Left hindlimb (tissue), 1 donor: ENCODE measurements at places on chromosomes 7 and 10.

- DNase-seq, result no peak
These were observed 29.0 kb downstream of the GSTO2 start for GRCh38 chr10:104297697-104298660.

GRCh38 chr7:139741239-139741638 lies 36.6 kb downstream of the HIPK2 start:
- no peak for DNase-seq

GRCh38 chr7:115988401-115988800 lies 42.2 kb downstream of the TFEC start:
- no peak for DNase-seq

GRCh38 chr7:95330204-95330960 lies 6.0 kb upstream of the PON1 start:
- DNase-seq, result no peak

GRCh38 chr7:149599636-149600206 lies 102.1 kb upstream of the ZNF746 start:
- no peak for DNase-seq

DNA sequence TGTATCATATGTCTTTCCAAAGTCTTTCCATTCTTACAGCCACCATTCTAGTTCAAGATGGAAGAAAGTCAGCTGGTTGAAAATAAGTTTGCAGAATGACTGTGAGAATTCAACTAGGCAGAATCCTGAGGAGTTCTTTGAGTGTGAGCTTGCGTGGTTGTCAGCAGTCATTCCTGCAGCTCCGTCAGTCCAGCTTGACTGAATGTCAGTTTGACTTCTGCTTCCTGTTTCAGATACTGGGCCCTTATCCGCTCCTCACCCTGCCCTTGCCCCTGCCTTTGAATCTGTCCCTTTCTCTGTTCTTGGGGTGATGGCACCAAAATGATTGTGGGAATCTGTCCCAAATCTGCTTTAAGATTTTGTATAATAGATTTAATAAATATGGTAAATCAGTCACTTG lies 27.8 kb downstream of the SLC26A5 start:
- no peak for DNase-seq

DNA sequence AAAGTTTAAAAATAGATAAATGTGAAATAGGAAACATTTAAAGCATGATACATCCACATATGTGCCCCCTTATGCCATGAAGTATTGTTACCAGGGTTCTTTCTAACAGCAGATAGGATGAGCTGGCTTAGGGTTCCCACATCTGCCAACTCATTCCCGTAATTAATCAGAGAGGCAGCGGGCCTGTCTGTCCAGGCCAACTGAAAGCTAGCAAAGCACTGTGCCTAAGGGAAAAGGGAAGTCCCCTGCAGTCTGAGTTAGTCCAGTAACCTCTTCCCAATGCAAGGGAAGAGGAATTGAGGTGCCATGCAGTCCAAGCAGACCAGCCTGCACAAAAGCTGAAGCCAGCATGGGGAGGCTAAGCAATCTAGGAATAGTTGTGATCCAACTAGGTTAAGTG lies 18.3 kb upstream of the ZC3HAV1L start:
- DNase-seq, result no peak

GRCh38 chr10:96125142-96125515 lies 5.0 kb upstream of the ZNF518A start:
- DNase-seq, result no peak

DNA sequence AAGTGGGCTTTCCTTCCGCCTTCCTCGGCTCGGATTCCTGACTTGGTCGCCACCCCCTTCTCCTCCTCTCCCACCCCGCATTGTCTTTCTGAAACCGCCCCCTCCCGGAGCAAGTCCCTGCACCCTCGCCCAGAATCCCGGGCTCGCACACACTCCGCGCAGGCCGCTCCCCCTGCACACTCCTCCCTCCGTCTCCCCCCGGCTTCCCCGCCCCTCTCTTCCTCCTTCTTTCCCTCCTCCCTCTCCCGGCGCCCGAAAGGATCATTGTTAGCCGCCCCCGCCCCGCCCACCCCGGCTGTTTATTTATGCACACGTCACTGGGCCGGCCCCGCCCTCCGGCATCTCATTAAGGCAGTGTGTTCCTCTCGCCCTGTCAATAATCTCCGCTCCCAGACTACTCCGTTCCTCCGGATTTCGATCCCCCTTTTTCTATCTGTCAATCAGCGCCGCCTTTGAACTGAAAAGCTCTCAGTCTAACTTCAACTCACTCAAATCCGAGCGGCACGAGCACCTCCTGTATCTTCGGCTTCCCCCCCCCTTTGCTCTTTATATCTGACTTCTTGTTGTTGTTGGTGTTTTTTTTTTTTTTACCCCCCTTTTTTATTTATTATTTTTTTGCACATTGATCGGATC lies at the start of gene TCF7L2:
Gene TCF7L2 (plus strand): TSS at position 373 of the 633 bp plus-strand sequence. CDS start 510 bp downstream, outside the sequence.
- peak; percentile 99 for DNase-seq

DNA sequence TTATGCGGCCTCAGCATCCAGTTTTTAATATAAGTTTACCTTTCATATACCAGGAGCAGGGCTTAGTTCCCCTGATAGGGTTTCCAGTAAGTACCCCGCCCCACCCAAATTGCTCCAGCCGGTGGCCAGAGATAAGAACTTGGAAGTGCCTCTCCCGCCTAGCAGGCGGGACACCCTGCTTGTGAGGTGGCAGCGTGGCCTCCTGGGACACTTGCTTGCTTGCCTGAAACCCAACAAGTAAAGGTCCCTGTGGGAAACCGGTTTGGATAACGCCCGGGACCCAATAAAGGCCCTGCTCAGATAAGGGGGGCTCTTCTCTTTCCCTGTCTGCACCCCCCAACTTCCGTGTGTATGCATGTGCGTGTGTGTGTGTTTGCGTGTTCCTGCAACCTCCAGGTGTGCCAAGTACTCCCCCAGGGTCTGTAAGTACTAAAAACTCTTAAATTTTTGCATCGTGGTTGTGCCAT lies 154.3 kb downstream of the ARHGAP21 start:
- no peak for DNase-seq

GRCh38 chr7:46932676-46933424 lies 649.1 kb downstream of the TNS3 start:
- no peak for DNase-seq

DNA sequence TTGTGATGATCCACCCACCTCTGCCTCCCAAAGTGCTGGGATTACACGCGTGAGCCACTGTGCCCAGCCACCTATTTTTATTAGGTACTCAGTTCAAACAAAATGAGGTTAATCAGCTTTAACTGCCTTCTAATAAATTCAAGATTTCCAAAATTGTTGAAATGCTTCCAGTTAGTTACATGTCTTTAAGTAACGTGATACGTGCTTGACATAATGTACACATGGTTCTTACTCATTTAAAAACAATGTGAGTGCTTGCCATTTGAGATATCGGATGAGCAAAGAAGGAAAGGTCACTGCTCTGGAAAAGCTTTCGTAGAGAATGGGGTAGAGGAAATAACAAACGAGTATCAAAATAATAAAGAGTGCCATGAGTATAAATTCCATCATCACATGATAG lies 83.6 kb downstream of the KMT2E start:
- no peak for DNase-seq

GRCh38 chr7:31892099-31892829 lies 177.9 kb downstream of the PDE1C start:
- DNase-seq, result no peak

GRCh38 chr7:138282997-138283396 lies 177.1 kb upstream of the TRIM24 start:
- no peak for DNase-seq

- DNase-seq, result no peak
These were observed 15.0 kb downstream of the TCAF1 start for GRCh38 chr7:143886826-143887477.

DNA sequence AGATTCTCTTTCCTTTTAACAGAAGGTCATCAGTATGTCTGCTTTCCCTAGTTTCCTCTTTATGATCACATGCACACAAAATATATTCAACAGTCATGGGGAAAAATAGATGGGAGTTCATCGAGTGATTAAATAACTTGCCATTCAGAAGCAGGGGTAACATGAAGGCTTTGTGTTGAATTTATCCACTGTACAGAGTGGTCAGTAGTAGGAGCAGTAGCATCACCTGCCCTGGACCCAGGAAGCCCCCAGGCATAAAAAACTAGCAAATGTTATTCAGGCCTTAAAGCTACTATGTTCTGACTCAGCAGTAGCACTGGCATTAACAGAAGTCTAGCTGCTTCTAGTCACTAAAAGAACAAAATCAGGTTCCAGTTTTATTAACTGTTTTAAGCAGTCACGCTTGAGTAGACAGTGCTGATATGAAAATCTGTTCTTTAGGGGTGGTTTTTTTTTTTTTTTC lies 31.4 kb upstream of the FAM133B start:
- no peak for DNase-seq

GRCh38 chr10:5723692-5724091 lies 39.1 kb downstream of the TASOR2 start:
- no peak for DNase-seq

- no peak for DNase-seq
These were observed 608.3 kb upstream of the C7orf33 start for GRCh38 chr7:147982307-147982706.

GRCh38 chr10:536371-536925 lies 153.0 kb downstream of the DIP2C start:
- no peak for DNase-seq

GRCh38 chr7:106255246-106255645 lies 29.5 kb downstream of the NAMPT start:
- no peak for DNase-seq

DNA sequence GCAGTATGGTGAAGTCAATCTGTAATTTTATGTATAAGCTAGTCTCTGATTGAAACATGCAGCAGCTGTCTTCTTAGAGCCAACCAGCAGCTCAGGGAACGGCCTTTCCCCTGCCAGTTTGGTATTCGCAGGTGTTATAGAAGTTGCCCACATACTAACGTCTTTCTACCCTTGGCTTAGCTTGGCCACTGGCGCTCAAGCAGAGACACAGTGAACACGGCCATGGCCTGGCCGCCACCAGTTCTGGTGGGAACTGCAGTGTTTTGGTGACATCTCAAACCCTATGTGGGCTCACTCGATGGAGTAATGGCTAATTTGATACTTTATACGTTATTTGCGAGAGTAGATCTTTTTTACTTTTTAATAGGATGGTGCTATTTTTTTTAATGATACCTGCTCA lies 17.1 kb downstream of the EIF4H start:
- DNase-seq, result no peak

- no peak for DNase-seq
These were observed 11.7 kb downstream of the TMEM184A start for GRCh38 chr7:1544178-1544895.

- no peak for DNase-seq
These were observed 63.8 kb downstream of the CCSER2 start for GRCh38 chr10:84392181-84392580.

- DNase-seq, result no peak
These were observed 26.8 kb downstream of the COBL start for GRCh38 chr7:51289623-51290303.

DNA sequence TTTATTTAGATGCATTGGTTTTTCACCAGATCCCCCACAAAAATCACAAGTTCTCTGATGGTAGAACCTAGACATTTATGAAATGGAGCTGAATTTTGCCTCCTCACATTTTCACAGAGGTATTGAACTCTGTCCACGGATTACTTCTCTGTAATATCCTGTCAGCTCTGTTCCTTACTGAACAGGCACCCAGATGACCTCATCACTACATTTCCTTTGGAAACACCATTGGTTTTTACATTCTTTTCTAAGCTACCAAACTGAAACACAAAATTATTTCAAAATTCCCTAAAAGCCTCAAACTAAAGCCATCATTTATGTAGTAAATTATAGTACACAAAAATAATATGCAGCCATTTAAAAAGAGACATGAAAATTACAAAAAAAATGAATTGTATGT lies 98.3 kb upstream of the KCNIP2 start:
- DNase-seq, result no peak

- no peak for DNase-seq
These were observed 122.3 kb downstream of the TRIL start for GRCh38 chr7:28835800-28836199.

DNA sequence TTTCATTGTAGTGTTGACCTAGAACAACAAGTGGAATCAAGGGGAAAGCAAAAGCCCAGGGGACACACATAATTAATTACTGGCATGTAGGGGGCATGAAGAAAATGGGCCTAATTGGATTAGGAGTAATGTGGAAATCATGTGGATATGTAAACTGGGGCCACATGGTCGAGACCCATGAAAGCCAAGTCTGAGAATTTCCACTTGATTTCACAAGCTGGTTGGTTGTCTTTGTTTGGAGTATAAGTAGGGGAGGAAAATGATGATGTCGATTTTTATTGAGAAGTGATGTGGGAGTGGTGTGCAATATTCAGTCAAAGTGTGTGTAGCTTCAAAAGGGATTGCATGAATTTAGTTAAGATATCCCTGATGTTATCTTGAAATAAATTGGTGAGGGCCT lies 131.8 kb downstream of the LRRC4 start:
- no peak for DNase-seq

GRCh38 chr7:106619213-106619612 lies 41.7 kb downstream of the CCDC71L start:
- no peak for DNase-seq

GRCh38 chr10:15859509-15859905 lies 800 bp downstream of the MINDY3 start:
- no peak for DNase-seq

DNA sequence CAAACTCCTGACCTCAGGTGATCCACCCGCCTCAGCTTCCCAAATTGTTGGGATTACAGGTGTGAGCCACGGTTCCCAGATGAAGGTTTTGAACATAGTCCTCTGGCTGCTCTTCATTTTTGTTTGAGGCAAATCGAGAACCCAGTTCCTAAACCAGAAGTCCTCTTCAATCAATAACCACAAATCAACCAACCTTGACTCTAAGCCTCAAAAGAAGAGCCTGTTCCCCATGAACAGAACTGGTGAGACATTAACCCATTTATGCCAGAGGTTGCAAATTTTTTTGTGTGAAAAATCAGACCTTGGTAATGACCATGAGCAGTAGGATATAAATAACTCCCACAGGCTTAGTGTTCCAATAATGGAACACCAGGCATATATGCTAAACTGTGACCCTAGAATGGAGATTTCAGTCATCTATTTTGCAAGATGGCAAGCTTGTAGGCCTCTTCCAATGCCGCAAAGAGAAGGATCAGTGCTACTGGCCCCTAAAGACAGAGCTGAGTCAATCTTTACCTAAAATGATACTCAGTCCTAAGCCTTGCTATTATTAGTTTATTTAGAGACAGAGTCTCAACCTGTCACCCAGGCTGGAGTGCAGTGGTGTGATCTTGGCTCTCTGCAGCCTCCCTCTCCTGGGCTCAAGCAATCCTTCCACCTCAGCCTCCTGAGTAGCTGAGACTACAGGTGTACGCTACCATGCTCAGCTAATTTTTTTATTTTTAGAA lies 15.9 kb downstream of the KPNA7 start:
- no peak for DNase-seq
